Thymus (tissue), 14 donors: ENCODE measurements at places on chromosomes 5 and 9.

GRCh38 chr5:13403351-13403750 is 541.1 kb downstream of the DNAH5 start:
- H3K36me3 ChIP-seq, result no peaks in the 10 kb centered on the region
- no peak for DNase-seq
- no peaks in the 10 kb centered on the region for H3K4me1 ChIP-seq
- no peaks in the 10 kb centered on the region for H3K27me3 ChIP-seq
- no peak overlapping the region for H3K27ac ChIP-seq

GRCh38 chr9:2771087-2771486 is 53.8 kb downstream of the KCNV2 start:
- no peak overlapping the region for H3K27ac ChIP-seq
- peaks cover 8% of the 10 kb centered on the region for H3K36me3 ChIP-seq
- H3K4me1 ChIP-seq, result no peaks in the 10 kb centered on the region
- DNase-seq, result no peak

DNA sequence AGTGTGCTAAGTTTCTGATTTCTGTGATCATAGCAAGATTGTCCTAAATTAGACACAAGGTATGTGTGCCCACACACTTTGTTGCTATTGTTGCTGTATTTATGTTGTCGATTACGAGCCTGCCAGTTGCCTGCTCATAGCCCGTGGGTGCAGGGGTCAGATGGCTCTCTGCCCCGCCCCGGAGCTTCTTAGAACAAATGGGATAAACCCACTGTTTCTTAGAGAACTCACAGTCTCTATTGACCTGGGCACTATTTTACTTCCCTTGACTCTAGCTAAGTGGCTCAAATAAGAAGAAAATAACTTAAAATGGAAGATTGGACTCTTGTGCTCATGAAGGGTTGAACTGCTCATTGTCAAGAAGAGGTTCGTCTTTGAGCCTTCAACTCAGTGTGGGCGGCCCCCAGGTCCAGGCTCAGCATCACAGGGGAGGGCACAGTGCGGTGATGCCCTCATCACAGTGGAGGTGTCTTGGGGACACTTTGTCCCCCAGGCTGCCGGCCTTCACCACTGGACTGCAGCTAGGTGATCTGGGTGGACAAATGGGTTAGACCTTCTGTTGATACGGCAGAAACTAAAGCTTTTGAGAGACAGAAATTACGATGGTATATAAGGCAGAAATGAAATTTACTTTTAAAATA is 155.5 kb downstream of the TENT4A start:
- no peak overlapping the region for H3K4me3 ChIP-seq
- H3K27ac ChIP-seq, result peak overlapping the region; percentile 30
- no peak for DNase-seq
- H3K36me3 ChIP-seq, result no peaks in the 10 kb centered on the region
- peaks cover 6% of the 10 kb centered on the region for H3K4me1 ChIP-seq

DNA sequence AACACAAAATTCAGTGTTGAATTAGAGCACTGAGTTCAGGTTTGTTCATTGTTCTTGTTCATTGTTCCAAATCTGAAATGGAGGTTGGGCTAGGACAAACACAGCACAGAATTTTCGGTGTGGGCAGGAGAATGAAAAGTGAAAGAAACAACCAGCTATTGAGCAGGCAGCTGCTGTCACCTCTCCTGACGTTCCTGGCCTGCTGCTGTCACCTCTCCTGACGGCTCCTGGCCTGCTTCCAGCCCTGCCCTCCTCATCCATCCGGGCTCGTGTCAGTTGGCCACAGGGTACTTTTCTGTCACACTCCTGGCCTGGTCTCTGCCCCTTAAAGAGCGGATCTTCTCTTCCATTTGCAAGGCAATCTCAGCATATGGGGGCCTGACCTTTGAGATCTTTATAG is 45.2 kb upstream of the CKMT2 start:
- no peak overlapping the region for H3K27ac ChIP-seq
- no peak for DNase-seq
- no peak overlapping the region for H3K4me3 ChIP-seq
- H3K27me3 ChIP-seq, result peaks cover 2% of the 10 kb centered on the region
- H3K36me3 ChIP-seq, result no peaks in the 10 kb centered on the region
- H3K4me1 ChIP-seq, result no peaks in the 10 kb centered on the region

DNA sequence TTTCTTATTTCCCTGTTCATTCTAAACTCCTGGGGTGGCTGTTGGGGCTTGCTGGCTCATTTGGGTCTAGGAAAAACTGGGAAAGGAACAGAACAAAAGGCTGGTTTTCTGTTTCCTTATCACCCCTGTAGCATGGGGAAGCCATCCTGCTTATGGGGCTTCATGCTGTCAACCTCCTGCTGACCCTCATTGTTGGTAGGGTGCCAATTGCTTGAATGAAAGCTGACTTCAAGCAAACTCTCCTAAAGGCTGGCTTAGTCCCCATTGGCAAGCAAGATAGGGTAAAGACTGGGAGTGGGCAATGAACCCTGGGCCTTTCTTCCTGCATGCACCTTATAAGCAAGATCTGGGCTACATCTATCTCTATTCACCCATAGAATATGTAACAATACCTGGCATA is 511.6 kb downstream of the DMAC1 start:
- no peak overlapping the region for H3K27ac ChIP-seq
- DNase-seq, result no peak
- H3K27me3 ChIP-seq, result no peaks in the 10 kb centered on the region
- H3K4me3 ChIP-seq, result no peak overlapping the region

GRCh38 chr9:14561929-14562405 is 131.3 kb downstream of the ZDHHC21 start:
- no peaks in the 10 kb centered on the region for H3K36me3 ChIP-seq
- no peak overlapping the region for H3K4me3 ChIP-seq
- H3K4me1 ChIP-seq, result no peaks in the 10 kb centered on the region
- no peak overlapping the region for H3K27ac ChIP-seq
- DNase-seq, result no peak

DNA sequence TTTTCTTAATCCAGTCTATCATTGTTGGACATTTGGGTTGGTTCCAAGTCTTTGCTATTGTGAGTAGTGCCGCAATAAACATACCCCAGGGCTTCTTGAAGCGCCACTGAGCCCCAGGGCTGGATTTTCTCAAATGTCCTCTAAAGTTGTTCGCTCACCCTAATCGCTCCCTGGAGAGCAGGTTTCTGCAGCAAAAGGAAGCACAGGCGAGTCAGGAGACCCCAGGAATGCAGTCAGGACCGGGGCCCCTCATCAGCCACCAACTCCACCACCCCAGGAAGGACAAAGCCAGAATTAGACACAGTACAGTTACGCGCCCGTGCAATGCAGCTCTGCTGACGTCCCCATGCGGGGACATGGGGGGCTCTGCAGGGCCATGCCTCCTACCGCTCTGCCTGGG is 15.7 kb upstream of the OBP2B start:
- no peaks in the 10 kb centered on the region for H3K27me3 ChIP-seq
- H3K4me1 ChIP-seq, result no peaks in the 10 kb centered on the region
- H3K27ac ChIP-seq, result no peak overlapping the region
- no peaks in the 10 kb centered on the region for H3K36me3 ChIP-seq

DNA sequence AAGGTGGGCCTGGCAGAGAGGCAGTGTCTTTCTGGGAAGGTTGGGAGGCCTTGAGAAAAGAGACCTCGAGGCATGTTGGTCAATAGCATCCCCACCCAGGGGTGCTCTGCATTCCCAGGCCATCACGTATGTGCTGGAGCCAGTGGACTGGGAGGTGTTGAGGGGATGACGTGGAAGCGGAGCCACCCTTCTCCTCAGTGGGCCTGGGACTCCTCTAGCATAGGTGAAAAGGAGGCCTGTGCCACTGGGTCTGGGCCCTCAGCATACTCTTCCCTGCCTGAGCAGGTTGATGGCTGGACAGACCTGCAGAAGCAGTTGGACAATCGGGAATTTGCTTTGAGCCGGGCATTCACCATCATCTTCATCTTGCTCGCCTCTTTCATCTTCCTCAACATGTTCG is 25.5 kb downstream of the PITX1 start:
- H3K36me3 ChIP-seq, result no peaks in the 10 kb centered on the region
- no peaks in the 10 kb centered on the region for H3K27me3 ChIP-seq
- no peaks in the 10 kb centered on the region for H3K4me1 ChIP-seq
- H3K4me3 ChIP-seq, result no peak overlapping the region
- no peak for DNase-seq
- H3K27ac ChIP-seq, result no peak overlapping the region

DNA sequence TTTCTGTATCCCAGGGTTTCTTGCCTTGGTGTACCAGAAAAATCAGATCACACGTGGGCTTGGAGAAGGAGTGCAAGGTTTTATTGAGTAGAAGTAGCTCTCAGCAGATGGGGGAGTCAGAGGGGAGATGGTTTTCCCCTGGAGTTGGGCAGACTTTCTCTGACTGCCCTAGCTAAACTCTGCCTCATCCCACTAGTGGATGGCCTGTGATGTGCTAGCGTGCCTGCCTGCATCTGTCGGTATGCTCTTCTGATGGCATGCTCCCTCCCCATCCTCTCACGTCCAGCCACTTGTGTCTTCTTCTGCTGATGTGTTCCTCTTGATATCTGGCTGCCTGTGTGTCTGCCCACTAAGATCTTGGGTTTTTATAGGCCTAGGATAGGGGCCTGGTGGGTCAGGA is 616.1 kb upstream of the RGMB start:
- no peak overlapping the region for H3K4me3 ChIP-seq
- no peak for DNase-seq
- H3K27me3 ChIP-seq, result no peaks in the 10 kb centered on the region
- H3K27ac ChIP-seq, result no peak overlapping the region

DNA sequence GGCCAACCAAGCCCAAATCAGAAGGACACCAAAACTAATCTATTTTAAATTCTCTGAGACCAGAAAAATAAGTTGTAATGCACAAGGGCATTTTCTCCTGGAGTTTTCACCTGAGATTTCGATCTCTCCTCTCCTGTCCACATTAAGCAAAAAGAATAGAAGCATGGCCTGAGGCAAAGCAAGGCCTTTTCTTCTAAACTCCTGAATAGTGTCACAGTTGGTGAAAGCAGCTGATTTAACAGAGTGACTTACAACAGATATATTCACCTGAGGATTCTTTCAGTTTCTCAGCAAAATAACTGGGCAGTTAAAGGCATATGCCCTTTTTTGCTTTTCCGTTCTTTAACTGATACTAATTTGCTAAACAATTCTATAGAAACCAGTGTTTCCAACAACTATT is 547.7 kb downstream of the EFNA5 start:
- H3K27ac ChIP-seq, result no peak overlapping the region
- H3K27me3 ChIP-seq, result no peaks in the 10 kb centered on the region
- no peak overlapping the region for H3K4me3 ChIP-seq

- H3K4me1 ChIP-seq, result peaks cover 2% of the 10 kb centered on the region
- peak; percentile 44 for DNase-seq
- no peak overlapping the region for H3K4me3 ChIP-seq
- no peaks in the 10 kb centered on the region for H3K36me3 ChIP-seq
- no peak overlapping the region for H3K27ac ChIP-seq
- peaks cover 77% of the 10 kb centered on the region for H3K27me3 ChIP-seq
Observed at GRCh38 chr9:130940693-130941576, 1.9 kb upstream of the FIBCD1 start.

- H3K27me3 ChIP-seq, result no peaks in the 10 kb centered on the region
- DNase-seq, result no peak
- H3K36me3 ChIP-seq, result no peaks in the 10 kb centered on the region
- H3K27ac ChIP-seq, result no peak overlapping the region
Observed at GRCh38 chr9:33101104-33101951, 24.9 kb upstream of the SMU1 start.

DNA sequence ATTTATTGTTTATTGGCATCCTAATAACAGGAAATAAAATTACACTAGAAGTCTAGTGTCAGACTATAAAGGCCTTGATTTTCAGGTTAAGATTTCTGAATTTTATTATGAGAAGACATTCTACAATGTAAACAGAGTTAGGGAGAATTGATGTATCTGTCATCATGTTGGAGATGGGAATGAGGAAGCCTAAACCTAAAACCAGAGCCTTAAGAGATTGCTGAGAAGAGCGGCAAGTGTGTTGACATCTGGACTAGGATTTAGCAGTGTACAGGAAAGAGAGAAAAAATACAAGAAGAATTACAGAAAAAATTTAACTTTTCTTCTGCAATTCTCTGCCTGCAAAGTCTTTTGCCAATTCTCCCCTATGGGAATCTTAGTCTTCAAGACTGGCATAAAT is 525.5 kb downstream of the NR2F1-AS1 start:
- no peak for DNase-seq
- no peaks in the 10 kb centered on the region for H3K36me3 ChIP-seq
- H3K4me3 ChIP-seq, result no peak overlapping the region
- no peaks in the 10 kb centered on the region for H3K27me3 ChIP-seq

GRCh38 chr5:87831499-87831898 is 418.8 kb upstream of the CCNH start:
- H3K4me3 ChIP-seq, result no peak overlapping the region
- no peak overlapping the region for H3K27ac ChIP-seq
- no peaks in the 10 kb centered on the region for H3K36me3 ChIP-seq

GRCh38 chr9:108443741-108444140 is 412.0 kb downstream of the ACTL7B start:
- H3K4me1 ChIP-seq, result no peaks in the 10 kb centered on the region
- H3K36me3 ChIP-seq, result no peaks in the 10 kb centered on the region
- no peak overlapping the region for H3K27ac ChIP-seq
- DNase-seq, result no peak
- H3K27me3 ChIP-seq, result no peaks in the 10 kb centered on the region

- no peak overlapping the region for H3K27ac ChIP-seq
- no peaks in the 10 kb centered on the region for H3K36me3 ChIP-seq
- no peaks in the 10 kb centered on the region for H3K4me1 ChIP-seq
- H3K27me3 ChIP-seq, result no peaks in the 10 kb centered on the region
- DNase-seq, result no peak
Observed at GRCh38 chr5:168962306-168962705, 338.6 kb downstream of the SLIT3 start.

DNA sequence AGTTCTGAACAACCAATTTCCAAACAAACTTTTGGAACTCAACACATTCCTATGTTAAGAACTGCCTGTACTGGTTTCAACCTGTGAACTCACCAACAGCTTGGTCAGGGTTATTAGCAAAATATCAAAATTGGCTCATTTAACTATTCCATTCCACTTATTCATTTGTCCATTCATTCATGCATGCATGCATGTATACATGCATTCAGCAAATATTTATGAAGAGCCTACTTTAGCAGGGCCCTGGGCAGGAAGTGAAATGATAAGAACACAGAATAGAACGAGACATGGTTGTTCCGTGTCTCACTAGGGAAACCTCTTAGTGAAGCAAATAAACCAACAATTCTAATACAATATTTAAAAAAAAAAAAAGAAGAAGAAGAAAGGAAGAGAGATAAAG is 107.4 kb downstream of the GLIS3 start:
- H3K4me3 ChIP-seq, result no peak overlapping the region
- no peaks in the 10 kb centered on the region for H3K36me3 ChIP-seq
- no peak overlapping the region for H3K27ac ChIP-seq
- no peak for DNase-seq

- H3K4me1 ChIP-seq, result peaks cover 6% of the 10 kb centered on the region
- H3K36me3 ChIP-seq, result peaks cover 73% of the 10 kb centered on the region
Observed at GRCh38 chr9:92723299-92723625, 41.4 kb downstream of the BICD2 start.

DNA sequence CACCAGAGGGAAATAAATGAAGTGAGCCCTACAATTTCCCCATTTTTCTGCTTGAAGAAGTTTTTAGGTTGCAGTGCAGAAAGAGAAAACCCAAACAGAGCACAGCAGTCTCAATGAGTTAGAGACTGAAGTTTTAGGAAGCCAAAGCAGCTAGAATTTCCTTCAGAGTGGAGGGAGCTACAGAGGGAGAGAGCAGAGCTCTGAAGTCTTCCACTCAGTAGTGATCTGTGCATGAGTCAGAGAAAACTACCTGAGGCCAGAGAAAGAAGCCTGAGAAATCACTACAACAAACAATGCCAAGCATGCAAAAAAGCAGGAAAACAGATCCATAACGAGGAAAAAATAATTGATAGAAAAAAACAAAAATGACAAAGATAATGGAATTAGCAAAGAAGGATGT is 17.9 kb upstream of the NDUFB6 start:
- no peak for DNase-seq
- no peaks in the 10 kb centered on the region for H3K4me1 ChIP-seq
- no peak overlapping the region for H3K27ac ChIP-seq
- H3K4me3 ChIP-seq, result no peak overlapping the region
- H3K27me3 ChIP-seq, result no peaks in the 10 kb centered on the region
